Right lung (tissue), 10 donors: ENCODE measurements at places on chromosomes 4 and X. TPM values are rescaled to one million over a fixed set of nuclear protein-coding genes. Genes with fewer than 3 reads are reported as not detected.

- no peak for DNase-seq
Measured at GRCh38 chr4:23260511-23260910, 567.8 kb downstream of the GBA3 start.

GRCh38 chr4:89067417-89067816, 10.4 kb upstream of the FAM13A start:
- no peak for DNase-seq

- DNase-seq, result no peak
Measured at GRCh38 chrX:70172221-70172620, 5.1 kb upstream of the DGAT2L6 start.

- no peak for DNase-seq
Measured at GRCh38 chrX:28189011-28189410, 207.8 kb upstream of the DCAF8L1 start.

DNA sequence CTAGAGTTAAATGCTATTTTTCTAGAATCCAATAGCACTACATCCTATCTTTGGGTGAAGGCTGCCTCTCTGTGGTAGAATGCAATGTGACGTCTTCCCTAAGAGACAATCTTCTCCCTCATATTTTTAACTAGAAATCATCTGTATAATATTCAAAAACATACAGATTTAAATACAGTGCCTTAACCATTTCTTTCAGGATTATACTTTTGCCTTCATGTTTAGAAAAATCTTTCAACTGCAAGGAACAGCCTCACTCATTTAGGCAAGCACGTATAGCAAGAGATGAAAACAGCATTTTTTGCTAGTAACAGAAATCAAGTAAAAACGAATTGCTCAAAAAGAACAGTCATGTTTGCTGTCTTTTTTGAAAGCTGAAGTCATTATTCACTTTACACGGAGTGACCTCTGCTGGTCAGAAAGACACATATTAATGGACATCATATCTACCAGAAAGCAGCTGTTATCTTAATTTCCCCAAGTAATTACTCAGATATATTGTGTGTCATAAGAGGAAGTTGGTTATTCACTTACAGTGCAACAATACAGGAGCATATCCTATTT, 422.3 kb downstream of the STPG2 start:
- peak; percentile 6 for DNase-seq

GRCh38 chr4:95180531-95181242, 368.1 kb downstream of the UNC5C start:
- DNase-seq, result no peak

The DKK2 gene
- 3.7 TPM for polyA plus RNA-seq

The UGT2B15 gene
- 0.45 TPM for polyA plus RNA-seq

The GABRE gene
- 18.8 TPM for polyA plus RNA-seq

The RASSF6 gene
- polyA plus RNA-seq, result 2.7 TPM

The TMPRSS11F gene
- 0.08 TPM for polyA plus RNA-seq

The HMX1 gene
- polyA plus RNA-seq, result not detected

The CD38 gene
- polyA plus RNA-seq, result 1.2 TPM
